Inflammatory macrophage (primary cell): ENCODE measurements at places on chromosomes 6 and 20.
A peak's percentile ranks its signal among the peaks of the same experiment; 100 is the strongest.

DNA sequence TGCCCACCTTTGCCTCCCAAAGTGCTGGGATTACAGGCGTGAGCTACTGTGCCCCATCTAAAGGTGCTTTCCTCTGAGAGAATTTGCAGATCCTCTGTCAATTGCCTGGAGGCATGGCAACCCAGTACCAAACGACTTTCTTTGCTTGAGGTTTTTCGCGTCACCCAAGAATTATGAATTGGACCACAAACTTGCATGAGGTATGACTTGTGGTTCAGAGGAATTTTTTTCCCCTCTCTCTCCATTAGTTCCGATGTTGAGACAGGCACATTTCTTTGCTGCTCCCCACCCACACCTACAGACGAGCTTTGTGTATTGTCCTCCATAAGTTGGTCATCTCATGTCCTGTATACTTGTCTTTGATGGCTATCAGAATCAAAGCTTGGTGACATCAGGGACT is 11.8 kb upstream of the SCAF8 start:
- DNase-seq = no peak

DNA sequence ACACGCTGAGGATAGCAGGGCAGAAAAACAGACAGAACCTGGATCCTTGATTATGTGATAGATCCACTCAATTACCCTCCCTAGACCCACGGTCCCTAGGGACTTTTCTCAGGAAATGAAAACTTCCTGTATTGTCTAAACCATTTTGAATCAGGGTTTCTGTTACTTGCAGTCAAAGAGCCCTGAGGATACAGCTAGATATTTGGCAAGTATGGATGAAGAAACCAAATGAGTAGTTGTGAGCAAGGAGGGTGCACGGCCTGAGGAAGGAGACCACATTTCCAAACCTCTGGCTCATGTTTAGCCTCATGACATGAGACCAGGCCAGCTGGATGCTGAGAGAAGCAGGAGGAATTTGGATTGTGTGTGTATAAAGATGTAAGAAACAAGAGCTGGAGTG is 91.6 kb downstream of the MRPL14 start:
- DNase-seq = peak; percentile 82

DNA sequence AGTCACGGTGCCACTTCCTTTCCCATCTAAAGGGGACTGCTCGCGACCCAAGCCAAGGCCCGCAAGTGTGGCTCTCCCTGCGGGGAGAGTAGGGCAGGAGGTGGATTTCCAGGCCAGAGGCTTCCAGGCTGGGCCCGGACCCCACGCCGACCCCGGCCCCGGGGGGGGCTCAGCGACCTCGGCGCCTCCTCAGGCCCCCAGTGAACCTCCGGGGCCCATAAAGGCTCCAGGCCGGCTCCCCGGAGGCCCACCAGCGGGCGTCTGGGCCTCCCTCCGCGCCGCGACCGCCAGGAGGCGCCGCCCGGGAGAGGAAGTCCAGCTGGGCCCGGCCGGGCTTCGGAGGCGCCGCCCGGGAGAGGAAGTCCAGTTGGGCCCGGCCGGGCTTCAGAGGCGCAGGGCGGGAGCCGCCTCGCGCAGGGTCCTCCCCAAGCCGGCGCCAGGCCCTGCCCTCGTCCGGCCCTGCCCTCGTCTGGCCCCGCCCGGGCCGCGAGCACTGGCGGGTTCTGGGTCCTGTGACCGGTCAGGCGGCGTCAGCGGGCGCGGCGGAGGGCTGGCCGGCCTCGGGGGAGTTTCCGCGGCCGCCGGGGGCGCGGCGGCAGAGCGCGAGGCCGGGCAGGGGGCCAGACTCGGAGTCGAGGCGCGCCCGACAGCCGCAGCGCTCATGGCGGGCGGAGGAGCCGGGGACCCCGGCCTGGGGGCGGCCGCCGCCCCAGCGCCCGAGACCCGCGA is at the start of gene RAB32:
Gene RAB32 (plus strand): TSS at position 623 of the 729 bp plus-strand sequence. CDS start 39 bp downstream, at position 662.
- DNase-seq = peak; percentile 98

DNA sequence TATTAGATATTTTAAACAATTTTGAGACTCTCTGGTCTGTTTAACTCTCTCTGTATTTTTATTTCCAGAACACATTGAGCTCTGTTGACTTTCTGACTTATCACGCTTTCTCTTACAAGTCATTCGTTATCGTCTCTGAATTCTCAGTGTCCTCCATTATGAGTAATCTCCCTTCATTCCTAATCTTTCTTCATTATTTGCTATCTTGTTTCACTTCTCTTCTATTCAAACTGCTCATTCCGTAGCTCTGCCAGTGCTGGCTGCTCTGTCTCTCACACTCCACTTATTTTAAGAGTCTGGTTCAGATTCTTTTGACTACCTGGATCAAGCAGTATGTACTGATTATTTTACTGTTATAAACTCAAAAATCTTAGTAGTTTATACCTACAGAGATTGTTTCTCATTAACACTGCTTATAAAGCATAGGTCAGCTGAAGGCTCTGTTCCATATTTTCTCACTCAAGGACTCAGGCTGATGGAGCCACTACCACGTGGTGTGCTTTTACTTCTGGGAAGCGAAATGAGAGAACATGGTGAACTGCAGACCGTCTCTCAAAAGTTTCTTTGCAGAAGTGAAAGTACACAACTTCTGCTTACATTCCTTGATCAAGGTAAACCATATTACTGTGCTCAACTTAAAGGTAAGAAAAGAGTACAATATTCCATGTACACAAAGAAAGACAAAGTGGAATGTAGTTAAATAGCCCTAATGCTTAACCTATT is 485.2 kb downstream of the GRIK2 start:
- no peak for DNase-seq

DNA sequence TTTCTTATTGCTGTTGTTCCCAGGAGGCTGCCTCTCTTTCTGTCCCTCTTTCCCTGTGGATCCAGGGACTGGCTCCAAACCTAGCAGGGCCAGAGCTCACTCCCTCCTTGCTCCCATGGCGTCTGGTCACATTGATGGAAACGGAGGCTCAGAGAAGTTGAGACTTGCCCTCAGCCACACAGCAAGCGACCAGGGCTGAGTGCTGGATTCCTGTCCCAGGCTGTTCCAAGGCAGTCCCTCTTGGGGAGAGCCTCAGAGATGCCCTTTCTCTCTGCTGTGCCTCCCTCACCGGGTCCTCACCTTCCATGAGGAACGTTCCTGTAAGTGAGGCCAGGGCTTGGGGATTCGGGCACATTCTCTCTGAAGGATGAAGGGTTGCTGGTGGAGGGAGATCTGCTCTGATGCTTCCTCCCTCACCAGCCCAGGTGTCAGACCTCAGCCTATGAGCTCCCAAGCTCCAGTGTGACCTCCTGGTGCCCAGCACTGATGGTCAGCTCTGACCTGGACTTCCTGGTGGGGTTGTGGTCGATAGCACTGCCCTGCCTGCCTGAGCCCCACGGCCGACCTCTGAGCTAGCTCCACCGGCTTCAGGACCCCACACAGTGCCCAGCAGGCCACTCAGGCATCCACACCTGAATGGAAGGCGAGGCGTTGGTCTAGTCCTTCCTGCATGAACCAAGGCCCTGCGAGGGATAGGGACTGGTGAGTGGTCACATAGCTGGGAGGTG is 26.8 kb downstream of the SUN5 start:
- DNase-seq = no peak

DNA sequence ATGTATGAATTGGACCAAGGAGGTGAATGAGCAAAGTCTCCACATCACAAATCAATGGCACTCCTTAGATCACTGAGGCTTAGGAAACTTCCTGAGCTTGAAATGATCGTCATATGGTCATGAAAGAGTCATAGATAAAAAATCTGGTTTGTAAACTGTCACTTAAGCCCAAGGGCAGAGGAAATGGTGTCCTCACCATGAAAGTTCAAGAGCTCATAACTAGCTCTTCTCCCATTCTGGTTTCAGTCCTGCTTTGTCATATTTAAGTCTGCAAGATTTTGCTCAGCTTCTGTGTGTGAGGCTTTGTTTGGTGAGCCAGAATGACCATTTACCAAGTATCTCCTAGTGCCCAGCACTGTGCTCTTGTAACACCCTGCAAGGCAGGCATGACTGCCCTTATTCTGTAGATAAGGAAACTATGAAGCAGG is 60.5 kb downstream of the GJA10 start:
- no peak for DNase-seq

- no peak for DNase-seq
Observed at GRCh38 chr20:42399802-42400201, 781.6 kb upstream of the CHD6 start.

GRCh38 chr6:141675957-141676356 is 456.8 kb upstream of the GJE1 start:
- DNase-seq = no peak

DNA sequence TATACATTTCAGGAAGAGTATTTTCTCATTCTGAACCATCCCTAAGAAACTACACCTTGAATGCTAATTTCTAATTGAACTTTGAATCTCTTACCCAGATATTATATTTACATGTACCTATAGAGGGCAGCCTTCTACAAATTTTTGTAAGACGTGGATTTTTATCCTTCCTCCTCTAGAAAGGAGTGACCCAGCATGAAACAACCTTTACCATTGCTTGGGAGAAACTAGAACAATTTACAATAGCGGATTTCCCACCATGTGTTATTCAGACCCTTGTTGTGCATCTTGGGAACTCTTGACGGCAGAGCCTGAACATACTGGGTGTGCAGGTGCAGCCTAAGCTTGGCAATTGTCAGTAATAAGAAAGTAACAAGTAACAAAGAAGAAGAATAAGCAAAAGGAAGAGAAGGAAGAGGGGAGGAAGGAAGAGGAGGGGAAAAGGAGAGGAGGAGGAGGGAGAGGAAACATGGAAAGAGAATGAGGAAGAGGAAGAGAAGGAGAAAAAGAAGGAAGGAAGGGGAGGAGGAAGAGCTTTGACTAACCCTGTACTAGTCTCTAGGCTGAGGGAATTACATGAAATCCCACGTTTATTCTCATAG is 10.8 kb upstream of the TAAR1 start:
- peak; percentile 52 for DNase-seq

- no peak for DNase-seq
Observed at GRCh38 chr6:111486921-111487320, 3.9 kb upstream of the REV3L start.

DNA sequence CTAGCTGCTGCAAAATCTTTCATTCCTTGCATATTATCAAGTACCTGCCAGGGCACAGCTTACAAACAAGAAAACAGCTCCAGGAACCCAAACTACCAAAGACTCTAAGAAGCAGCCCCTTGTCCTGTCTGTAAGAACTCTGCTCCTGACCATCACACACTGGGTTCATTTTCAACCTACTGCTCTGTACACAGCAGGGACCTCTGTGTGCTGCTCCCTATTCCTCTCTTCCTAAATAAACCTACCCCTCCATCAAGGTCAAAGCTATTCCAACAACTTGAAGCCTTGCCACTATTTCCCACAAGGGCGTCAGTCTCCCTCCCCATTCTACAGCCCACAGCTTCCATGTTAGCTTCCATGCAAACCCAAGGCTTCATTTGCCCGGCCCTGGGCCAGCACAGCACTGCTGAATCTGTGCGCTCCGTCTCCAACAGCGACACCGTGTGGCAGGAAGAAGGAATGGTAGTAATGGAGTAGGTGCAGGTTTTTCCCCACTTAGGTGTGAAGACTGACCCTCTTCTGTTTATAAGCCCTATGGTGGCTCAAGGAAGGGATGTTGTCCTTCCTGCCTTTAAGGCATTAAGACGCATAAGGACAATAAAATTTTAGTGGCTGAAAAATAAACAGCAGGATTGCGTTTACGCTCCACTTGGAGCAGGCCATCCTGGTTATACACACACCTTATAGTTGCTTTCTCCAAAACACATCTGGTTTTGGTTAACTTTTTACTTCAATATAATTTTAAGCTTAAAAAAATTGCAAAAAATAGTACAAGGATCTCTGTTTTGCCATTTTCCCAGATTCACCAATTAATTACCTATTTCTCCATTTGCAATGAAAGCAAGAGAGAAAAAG is 115.2 kb upstream of the NXT1 start:
- DNase-seq = peak; percentile 57

- no peak for DNase-seq
Observed at GRCh38 chr6:37303891-37304503, 46.1 kb upstream of the TMEM217 start.

DNA sequence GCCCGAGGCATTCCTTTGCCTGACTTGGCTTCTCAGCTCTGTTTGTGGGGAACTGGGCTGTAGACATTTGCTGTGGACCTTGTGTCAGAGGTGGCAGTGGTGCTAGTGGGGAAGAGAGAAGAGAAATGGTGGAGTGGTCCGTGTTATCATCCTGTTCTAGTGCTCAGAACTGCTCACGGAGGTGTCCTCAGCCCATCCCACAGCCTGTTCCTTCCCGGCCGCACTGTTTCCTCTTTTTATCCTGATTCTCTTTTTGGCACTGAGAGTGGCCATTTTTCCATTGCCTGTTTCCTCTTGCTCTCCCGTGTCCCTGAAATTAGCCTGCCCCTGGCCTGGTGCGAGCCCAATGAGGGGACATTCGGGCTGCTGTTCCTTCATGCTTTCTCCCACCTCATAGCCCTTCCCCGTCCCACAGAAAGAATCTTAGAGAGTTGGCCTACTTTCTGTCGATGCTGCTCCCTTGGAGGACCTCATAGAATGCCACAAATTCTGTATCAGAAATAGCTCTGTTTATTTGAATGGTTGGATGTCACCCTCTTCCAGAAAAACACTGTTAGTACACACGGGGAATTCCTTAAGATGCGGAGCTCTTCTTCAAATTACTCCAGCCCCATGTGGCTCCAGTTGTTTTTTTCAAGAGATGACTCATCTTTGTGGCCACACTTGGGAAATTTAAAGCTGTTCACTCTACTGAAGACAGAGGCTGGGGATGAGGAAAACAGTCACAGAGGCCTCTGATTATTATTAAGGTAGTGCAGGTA is 26.1 kb downstream of the FARS2 start:
- peak; percentile 45 for DNase-seq

- DNase-seq = no peak
Observed at GRCh38 chr6:101937108-101937507, 543.6 kb downstream of the GRIK2 start.

GRCh38 chr20:36179170-36179945 is 24.8 kb downstream of the EPB41L1 start:
- no peak for DNase-seq

GRCh38 chr20:49880177-49880576 is 35.2 kb downstream of the SPATA2 start:
- DNase-seq = no peak

GRCh38 chr6:143375022-143375585 is 75.4 kb downstream of the ADAT2 start:
- no peak for DNase-seq

- no peak for DNase-seq
Observed at GRCh38 chr6:154106251-154106650, 67.2 kb downstream of the OPRM1 start.

DNA sequence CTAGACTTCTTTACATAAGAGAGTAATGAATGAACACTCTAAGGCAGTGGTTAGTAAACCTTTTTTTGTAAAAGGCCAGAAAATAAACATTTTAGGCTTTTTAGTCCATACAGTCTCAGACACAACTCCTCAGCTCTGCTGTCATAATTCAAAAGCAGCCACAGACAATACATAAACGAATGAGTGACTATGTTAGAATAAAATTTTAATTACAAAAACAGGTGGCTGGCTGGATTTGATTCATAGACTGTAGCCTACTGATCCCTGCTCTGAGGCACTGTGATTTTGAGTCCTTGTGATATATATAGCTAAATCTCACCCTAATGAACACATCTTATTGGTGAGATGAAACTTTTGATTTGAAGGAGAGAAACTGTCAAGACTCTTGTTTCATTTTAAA is 155.1 kb downstream of the AIG1 start:
- no peak for DNase-seq
